Activated naive CD8-positive, alpha-beta T cell treated with anti-CD3 and anti-CD28 coated beads, Interleukin-2, amount 50 U/mL, for 16 hours (primary cell): ENCODE measurements at places on chromosomes 7 and 10.

- no peak for DNase-seq
Observed at GRCh38 chr10:114897593-114897992, 40.4 kb upstream of the TRUB1 start.

- DNase-seq, result no peak
Observed at GRCh38 chr7:90629297-90629918, 33.3 kb downstream of the CDK14 start.

GRCh38 chr10:132478341-132479023 is 59.1 kb upstream of the INPP5A start:
- no peak for DNase-seq

DNA sequence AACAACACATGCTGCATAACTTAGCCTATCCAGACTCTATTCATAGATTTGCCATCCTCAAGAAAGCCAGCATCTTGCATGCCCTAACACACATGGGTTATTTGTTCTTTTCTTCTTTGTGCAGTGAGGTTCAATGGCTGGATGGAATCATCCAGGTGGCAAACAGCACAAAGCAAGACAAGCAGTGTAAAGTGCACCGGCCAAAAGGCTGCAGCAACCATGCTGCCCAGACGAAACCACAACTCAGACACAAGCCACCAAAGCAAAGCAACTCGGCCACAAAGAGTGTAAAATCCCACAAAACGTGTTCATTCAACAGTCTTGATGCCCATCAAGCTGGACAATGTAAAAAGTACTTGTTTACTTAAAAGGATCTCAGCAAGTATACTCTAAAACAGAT is 76.9 kb downstream of the PIP4K2A start:
- no peak for DNase-seq

DNA sequence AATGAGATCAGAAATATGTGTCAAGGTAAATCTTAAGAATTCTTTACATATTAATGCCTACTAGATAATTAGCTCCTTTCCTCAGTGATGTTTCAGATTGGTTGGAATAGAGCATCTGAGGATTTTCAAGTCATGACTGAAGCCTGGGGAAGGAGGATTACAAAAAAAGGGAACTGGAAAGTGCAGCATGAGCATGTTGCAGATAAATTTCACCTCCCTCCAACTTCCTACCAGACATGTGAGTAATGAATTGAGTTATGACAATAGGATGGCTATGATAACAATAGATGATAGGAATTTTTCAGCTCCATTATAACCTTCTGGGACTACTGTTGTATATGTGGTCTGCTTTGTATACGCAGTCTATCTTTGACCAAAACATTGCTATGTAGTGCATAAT is 104.2 kb upstream of the RAB18 start:
- DNase-seq, result no peak

- DNase-seq, result no peak
Observed at GRCh38 chr10:100723770-100724530, 21.4 kb upstream of the PAX2 start.

DNA sequence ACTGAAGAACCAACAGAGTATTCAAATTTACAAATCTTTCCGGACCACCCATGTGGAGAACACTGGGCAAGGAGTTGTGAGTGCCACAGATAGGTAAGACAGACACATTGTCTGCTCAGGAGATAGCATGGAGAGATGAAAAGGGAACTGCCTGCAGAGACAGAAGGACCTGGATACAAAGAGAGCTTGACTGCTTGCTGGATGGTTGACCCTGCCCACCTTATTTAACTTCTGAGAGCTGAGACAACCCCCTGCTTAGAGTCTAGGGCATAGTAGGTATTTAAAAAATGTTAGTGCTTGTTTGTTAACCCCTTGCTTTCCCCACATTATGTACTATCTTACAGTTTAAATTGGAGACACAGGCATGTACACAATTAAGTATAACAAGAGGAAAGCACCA is 314.1 kb downstream of the THSD7A start:
- DNase-seq, result no peak

DNA sequence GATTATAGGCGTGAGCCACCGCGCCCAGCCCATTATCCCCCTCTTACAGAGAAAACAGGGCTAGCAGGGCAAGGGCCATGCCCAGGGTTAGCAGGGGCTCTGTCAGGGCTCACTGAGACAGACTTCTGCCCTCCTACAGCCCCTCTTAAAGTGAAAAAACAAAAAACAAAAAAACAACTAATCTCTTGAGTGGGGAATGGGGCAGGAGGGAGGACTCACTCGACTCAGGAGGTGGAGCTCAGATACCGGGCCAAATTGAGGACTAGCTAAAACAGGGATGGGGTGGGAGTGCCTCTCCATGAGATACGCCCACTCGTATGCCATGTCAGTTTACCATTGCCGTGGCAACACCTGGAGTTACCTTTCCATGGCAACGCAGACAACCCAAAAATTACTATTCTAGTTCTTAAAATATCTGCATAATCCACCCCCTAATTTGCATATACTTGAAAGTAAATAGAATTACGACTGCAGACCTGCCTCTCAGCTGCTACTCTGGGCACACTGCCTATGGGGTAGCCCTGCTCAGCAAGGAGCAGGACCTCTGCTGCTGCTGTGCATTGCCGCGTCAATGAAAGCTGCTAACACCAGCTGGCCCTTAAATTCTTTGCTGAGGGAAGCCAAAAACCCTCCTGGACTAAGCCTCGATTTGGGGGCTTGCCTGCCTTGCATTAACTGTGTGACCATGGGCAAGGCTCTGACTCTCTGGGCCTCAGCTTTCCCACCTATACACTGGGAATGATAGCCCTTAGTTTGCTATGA is 13.4 kb downstream of the SSC4D start:
- no peak for DNase-seq

GRCh38 chr10:29482591-29483431 is 152.0 kb downstream of the SVIL start:
- no peak for DNase-seq

- DNase-seq, result no peak
Observed at GRCh38 chr10:60235001-60235400, 154.7 kb downstream of the ANK3 start.

DNA sequence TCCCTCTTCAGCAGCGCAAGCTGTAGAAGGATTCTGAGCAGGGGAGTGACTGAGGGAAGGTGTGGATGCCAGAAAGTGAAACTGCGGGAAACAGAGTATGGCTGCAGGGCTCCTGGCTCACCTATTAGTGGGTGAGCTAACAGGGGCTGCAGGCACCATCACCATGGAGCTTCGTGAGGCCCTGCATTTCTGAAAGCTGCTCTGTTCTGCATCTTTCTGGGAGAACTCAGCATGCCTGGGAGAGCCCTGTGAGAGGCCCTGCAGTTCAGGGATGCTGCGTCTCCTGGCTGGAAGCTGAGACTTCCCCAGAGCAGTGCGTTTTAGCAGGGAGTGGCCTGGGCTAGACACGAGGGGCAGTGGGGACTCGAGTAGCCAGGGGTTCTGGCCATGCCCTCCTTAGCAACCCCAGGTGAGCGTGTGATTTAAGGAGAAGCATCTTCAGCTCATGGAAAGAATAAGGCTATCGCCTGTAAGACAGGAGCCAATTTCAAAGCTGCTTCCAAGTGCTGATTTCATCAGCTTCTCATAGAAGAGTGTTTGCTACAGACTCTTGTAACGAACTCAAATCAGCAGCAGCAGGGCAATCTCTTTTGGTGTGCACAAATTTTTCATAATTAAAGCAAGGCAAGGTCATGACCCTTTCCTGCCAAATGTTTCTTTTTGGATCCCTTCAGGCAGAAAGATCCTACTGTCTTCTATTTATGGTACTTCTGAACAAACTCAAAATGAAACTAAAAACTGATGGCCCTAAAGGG is 293.6 kb upstream of the ZNF32 start:
- no peak for DNase-seq

GRCh38 chr7:3243680-3244079 is 57.4 kb upstream of the SDK1 start:
- no peak for DNase-seq

GRCh38 chr10:6474871-6475270 is 105.2 kb downstream of the PRKCQ start:
- no peak for DNase-seq

- DNase-seq, result no peak
Observed at GRCh38 chr7:149459540-149460452, 1.1 kb downstream of the ZNF777 start.

GRCh38 chr7:150435047-150435389 is 15.4 kb upstream of the GIMAP8 start:
- DNase-seq, result no peak

- no peak for DNase-seq
Observed at GRCh38 chr7:157028199-157028903, 17.9 kb upstream of the MNX1 start.
